ENCODE measurements at places on chromosomes 2 and 18.

DNA sequence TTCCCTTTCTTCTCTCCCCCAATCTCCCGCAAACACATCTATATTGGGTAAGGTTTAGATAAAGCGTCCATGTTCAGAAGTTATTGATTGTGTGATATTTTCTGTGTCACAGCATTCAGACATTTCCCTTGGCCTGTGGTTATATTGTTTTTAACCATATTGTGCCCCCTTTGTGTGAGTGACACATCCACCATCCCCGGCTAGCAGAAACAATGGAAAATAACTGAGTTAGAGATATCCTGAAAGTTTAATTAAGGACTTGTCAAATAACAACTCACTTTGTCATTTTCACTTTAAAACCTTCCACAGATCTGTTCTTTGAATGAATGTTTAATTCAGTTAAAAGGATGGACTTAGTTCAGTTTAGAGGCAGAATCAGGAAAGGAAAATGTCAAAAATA is 151.0 kb downstream of the KCNJ3 start:
- no peak for DNase-seq

DNA sequence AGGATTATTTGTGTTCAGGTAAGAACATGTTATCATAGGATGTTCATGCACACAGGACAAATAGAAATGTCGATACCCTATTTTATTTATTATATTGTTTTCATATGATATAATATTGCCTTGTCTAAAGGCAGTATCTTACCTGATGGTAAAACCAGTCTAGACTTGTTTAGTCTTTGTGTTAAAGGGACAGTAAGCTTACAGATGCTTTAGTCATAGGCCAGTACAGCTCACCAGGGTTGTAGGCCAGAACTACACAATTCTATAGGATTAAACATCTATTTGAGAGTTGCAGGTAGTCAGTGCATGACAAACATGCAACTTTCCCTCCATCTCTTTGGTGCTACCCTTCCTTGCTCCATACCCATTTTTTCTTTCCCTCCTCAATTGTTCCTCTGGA is 158.5 kb downstream of the GALNT3 start:
- no peak for DNase-seq

DNA sequence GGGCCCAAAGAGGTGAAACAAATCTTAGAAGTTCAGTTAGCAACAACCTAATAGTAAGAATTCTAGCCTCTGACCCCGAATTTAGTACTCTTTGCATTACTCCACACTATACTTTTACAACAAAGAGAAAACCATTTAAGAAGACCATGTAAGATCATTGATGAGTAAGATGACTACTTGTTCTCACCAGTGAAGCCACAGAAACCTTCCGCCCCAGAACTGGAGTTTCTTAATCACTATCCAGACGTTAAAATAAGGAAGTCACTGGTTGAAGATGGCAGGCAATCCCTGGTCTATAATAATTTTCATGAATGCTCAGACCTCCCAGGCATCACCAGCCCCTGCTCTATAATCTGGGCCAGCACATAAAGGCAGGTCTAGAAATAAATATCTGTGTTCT is 95.0 kb downstream of the TMEM163 start:
- no peak for DNase-seq

DNA sequence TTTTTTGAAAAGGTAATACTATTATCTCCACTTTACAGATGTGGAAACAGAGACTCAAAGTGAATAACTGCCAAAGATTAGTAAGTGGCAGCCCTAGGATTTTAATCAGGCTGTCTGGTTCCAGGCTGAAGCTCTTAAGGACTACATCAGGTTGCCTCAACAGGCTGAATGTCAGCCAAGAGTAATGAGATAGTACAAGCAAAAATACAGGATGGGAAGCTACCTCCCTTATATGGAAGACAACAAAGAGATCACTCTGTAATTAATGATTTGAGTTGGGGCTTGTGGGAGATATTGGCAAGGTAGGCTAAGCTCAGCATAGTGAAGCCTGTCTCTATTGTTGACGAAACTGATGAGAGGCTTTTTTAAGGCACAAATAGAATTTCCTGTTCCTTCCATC is 323.1 kb downstream of the KCNJ3 start:
- DNase-seq = no peak

DNA sequence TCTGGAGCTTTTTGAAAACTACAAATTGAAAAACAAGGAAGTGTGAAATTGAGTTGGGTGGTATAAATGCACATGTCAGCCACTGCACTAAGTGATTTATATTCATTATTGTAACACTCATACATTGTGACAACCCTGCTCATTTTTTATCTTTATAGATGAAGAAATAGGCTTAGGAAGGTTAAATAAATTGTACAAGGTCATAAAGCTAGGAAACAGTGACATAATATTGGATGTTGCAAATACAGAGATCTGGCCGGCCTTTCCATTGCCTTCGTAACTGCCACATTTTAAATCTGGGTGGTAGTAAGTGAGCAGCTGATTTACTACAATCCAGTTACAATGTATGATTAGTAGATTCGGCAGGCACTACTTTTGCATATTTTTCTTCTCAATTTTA is 76.6 kb upstream of the LPIN2 start:
- DNase-seq = no peak

DNA sequence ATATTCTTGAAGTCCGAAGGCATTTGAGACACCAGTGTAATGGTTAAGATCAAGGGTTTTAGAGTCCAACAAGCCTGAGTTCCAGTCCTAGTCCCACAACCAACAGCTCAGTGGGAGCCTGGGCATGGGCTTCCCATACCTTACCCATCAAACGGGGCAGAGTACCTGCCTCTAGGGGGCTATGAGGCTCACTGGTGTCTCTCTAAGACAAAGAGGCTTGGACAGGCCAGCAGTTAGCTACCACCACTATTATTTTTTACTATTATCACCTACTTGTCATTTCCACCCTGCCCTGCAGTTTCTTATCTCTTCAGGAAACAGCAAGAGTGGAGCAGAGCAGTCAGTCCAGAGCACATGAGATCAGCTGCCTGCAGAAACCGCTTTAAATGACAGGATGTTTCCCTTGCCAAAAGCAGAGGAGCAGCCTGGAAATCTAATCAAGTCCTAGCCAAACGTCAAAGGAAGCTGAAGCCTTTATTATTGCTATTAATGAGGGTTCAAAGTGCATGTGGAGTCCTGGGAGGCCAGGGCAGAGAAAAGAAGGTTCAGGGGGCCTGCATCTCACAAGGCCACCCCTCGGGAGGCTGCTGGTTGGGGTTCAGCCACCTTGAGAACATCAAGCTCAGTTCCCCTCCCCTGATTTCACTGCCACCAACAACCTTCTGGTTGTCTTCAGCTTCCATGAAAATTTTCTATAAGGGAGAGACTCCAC is 66.6 kb downstream of the STPG4 start:
- no peak for DNase-seq

DNA sequence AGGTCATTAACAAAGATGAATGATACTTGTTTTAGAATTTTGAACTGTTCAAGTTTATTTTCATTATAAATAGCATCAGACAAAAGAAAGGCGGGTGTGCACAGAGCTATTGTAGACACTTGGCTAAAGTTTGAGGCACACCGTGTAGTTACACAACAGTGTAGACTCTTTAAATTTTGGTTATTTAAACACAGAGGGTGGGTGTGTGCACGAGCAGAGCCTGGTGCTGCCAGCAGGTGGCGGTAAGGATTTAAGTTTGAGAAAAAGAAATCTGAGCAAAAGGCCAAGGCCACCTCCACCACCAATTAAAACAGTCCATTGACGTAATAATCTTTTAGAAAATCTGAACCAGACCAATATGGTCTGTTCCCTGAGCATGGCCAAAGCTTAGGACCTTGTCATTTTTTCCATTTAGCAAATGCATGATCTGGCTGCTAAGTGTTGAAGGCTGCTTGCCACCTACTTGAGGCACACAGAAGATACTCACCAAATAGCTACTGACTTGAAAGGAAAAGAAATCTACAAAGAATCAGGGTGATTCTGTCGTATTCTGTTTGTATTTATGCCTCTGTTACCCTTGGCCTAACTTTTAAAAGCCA is 14.3 kb downstream of the COPS7B start:
- DNase-seq = peak; percentile 47

GRCh38 chr2:179886-180285 is 83.9 kb downstream of the SH3YL1 start:
- no peak for DNase-seq

GRCh38 chr18:33729556-33729955 is 151.5 kb downstream of the ASXL3 start:
- DNase-seq = no peak

DNA sequence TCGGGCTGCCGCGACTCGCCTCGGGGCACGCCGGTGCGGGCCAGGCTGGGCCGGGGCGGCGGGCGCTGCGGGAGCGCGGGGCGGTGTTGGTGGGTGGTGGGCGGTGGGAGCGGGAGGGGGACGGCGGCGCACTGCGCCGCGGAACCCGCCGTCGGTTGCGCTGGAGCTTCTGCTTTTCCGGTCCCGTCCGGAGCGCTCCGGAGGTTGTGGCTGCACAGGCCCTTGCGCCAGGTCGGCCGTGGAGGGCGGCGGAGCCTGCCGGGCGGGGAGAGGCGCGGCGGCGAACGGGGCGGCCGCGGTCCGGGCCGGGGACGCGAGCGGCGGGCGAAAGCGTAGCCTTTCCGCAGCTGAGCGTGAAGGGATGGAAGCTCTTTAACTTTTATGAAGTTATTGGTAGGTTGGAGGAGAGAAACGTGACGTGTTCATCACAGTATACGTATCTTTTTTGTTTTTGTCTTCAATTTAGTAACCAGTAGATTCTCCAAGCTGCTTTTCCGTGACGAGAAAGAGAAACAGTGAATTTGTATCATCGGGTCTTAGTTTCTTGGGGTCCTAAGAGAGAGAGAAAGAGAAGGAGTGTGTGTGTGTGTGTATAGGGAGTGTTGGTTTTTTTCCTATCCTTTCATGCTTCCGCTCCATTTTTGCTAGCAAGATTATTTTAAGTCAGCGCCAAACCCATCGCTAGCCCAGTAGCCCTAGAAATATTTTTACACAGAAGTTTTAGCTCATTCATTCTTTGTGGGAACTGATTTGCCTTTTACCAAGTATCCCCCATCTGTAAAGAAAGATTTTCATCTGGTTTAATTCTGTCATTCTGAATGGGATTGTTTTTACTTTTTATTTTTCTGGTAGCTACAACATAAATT is 535 bp downstream of the ATG4B start:
- DNase-seq = peak; percentile 64

GRCh38 chr2:173354582-173355131 is at the start of gene CDCA7:
TSS of gene CDCA7 (plus strand) at chr2:173354872. CDS start at chr2:173354964, 92 bp downstream.
- DNase-seq = peak; percentile 63

GRCh38 chr2:120963997-120964705 is 228.5 kb downstream of the GLI2 start:
- DNase-seq = no peak

GRCh38 chr2:166444306-166444705 is 49.7 kb downstream of the SCN7A start:
- no peak for DNase-seq

DNA sequence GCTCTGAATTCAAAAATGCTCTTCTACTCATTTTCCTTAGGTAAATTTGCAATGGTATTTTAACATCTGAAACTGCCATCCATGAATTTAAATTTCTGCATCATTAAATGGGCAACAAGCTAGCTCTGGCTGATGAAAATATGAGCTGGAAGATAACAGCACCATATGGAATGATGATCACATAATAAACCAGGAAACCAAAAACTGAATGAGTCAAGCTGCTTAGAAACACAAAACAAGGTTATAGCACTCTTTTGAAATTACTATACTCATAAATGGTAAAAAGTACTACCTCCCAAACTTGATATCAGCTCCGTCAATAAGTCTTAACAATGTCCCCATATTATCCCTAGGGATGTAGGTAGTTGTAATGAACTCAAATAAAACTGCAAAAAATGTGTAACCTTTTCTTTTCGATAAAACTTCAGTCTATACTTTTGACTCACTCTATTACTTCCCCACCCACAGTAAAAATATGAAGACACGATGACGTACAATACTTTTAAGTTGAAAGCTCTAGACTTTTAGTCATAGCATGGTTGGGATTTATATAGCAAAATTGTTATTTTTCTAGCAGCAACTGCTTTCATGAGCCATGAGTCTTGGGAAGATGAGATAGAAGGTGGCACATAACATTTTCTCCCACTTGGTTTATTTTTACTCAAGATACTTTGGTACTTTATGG is 396.7 kb downstream of the CDH2 start:
- DNase-seq = no peak

- DNase-seq = no peak
Measured at GRCh38 chr2:14364471-14364870, 268.0 kb upstream of the LRATD1 start.

DNA sequence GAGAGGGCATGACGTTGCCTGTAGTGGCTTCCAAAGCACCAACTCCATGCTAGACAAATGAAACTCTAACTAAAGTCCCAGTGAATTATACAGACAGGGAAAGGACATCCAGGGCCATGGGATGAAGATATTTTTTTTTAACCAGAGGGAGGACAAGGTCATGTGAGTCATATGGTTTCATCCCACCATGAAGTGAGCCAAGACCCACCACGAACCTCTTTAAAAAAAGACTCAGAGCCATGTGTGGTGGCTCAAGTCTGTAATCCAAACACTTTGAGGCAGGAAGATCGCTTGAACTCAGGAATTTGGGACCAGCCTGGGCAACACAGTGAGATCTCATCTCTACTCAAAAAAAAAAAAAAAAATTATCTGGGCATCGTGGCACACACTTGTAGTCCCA is 115.2 kb downstream of the LIPG start:
- DNase-seq = no peak

GRCh38 chr2:120807751-120808150 is 72.1 kb downstream of the GLI2 start:
- DNase-seq = no peak

GRCh38 chr2:186594001-186594722 is 4.3 kb downstream of the ITGAV start:
- DNase-seq = no peak

DNA sequence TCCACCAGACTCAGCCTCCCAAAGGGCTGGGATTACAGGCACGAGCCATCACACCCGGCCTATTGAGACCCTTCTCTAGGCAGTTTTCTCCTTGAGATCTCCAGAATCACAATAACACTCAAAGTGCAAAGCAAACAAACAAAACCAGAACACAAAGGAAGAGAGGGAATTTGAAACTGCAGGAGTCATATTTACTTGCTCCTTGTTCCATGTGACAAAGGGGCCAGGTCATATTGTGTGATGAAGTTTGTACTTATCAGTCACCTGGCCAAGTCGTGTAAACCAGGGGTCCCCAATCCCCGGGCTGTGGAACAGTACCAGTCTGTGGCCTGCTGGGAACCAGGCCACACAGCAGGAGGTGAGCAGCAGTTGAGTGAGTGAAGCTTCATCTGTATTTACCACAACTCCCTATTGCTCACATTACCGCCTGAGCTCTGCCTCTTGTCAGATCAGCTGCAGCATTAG is 26.5 kb downstream of the SCYGR8 start:
- no peak for DNase-seq
